ENCODE measurements at places on chromosomes 2 and 18. TPM values are rescaled to one million over a fixed set of nuclear protein-coding genes. Genes with fewer than 3 reads are reported as not detected.

The SAP130 gene
- 3.6 TPM for total RNA-seq

The C2orf72 gene
- total RNA-seq: not detected

The NT5C1B gene
- not detected for total RNA-seq

The SEPTIN10 gene
- total RNA-seq: 101 TPM

The TMEM169 gene
- total RNA-seq: 0.26 TPM

The RNASEH1 gene
- 24.6 TPM for total RNA-seq

The IL37 gene
- total RNA-seq: not detected

The SERPINB12 gene
- total RNA-seq: not detected

The DHX57 gene
- 19.7 TPM for total RNA-seq

The CROCC2 gene
- 0.26 TPM for total RNA-seq

The RGPD4 gene
- not detected for total RNA-seq

The SMYD1 gene
- total RNA-seq: not detected

The MAP4K3 gene
- 45.7 TPM for total RNA-seq

The M1AP gene
- not detected for total RNA-seq

The CFAP53 gene
- total RNA-seq: 0.77 TPM

The NDC80 gene
- total RNA-seq: 3.3 TPM

The OTOS gene
- not detected for total RNA-seq

The DNER gene
- 2.8 TPM for total RNA-seq

The LRATD1 gene
- total RNA-seq: not detected

The KCTD18 gene
- 25.8 TPM for total RNA-seq

The RBM43 gene
- 7.7 TPM for total RNA-seq

The SMAD7 gene
- 16.9 TPM for total RNA-seq

The SDC1 gene
- total RNA-seq: 8.0 TPM

The EFEMP1 gene
- 520 TPM for total RNA-seq

The ERFE gene
- total RNA-seq: 1.3 TPM

The SLC9A4 gene
- not detected for total RNA-seq

The SNED1 gene
- 114 TPM for total RNA-seq

The CHRND gene
- not detected for total RNA-seq

The COX5B gene
- 549 TPM for total RNA-seq

The LIPT1 gene
- 6.4 TPM for total RNA-seq

The NPC1 gene
- 23.7 TPM for total RNA-seq
